ENCODE measurements at places on chromosomes 1 and 21.
A peak's percentile ranks its signal among the peaks of the same experiment; 100 is the strongest.

GRCh38 chr1:31955917-31956736 is 18.0 kb upstream of the PTP4A2 start:
- peak; percentile 97 for DNase-seq

DNA sequence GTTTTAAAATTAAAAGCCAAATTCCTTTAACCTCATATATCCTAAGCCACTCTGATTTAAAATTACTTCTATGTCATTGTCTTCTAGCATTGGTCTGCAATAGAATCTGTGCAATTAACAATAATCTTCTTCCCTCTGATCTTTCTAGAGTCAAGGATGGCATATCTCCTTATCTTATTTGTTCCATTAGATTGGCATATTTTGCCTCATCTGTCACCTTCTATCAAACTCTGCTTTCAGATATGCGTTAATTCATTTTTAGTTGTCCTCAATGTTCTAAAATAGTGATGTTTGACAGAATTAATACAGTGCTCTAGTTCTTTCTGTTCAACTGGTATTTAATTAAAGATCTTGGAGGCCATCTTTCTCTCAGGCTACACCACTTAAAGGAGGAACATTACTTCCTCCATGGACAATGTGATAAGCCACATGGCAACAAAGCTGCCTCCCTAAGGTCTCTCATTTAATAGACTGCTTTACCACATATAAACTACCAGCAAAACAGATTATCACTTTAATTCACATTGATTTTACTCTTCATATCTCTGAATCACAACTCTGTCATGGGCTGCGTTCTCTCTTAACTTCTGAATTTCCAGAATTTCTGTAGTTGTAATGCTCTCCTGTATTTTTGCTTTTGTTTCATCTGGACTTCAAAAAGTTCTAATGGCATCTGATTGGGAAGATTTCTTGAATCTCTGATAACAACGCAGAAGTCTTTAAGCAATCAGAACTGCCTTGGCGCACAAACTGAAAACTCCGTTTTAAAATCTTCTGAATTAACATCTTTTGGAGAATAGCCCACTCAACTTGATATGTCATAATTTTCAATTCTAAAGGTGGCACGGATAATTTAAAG is 2.8 kb downstream of the NRIP1 start:
- no peak for DNase-seq

DNA sequence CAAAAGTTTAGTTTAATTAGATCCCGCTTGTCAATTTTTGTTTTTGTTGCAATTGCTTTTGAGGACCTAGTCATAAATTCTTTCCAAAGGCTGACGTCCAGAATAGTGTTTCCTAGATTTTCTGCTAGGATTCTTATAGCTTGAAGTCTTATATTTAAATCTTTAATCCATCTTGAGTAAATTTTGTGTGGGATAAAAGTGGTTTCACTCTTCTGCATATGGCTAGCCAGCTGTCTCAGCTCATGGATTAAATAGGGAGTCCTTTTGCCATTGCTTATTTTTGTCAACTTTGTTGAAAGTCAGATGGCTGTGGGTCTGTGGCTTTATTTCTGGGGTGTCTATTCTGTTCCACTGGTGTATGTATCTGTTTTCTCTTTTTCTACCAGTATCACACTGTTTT is 801.3 kb upstream of the ADGRL4 start:
- DNase-seq: no peak

- DNase-seq: no peak
Measured at GRCh38 chr1:209207126-209207700, 376.3 kb upstream of the CAMK1G start.

- DNase-seq: no peak
Measured at GRCh38 chr1:216531263-216532239, 108.3 kb upstream of the USH2A start.

DNA sequence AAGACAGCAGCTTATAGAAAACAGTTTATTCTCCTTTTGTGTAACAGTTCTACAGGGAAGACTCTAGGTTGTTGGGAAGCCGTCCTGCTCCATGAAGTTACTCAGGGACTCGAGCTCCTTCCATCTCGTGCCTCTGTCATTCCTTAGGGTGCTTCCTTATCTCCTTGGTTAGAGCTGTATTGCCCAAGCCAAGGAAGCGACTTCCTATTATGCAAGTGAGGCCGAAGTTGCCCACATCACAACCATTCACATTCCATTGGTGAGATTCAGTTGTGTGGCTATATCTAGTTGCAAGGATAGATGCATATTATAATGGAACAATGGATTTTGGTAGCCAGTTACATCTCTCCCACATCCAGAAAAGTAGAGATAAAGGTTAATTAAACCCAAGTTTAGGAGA is 9.0 kb downstream of the GSTM5 start:
- DNase-seq: no peak

DNA sequence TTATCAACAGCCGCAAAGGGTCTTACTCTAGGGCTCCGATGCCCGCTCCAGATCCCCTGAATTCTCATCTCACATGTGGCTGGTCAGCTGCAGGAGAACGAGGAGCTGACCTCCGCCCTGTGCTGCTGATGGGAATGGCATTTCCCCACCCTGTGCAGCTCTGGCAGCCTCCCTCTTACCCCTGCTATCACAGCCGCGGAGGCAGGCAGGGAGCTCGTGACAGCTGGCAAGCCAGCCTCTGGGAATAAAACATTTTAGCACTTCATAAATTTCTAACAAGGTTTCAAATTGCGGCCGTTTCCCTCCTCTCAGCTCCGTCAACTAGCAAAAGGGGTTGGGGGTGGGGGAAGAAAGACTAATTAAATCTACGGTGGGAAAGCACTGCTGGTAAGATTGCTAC is 81.1 kb downstream of the DSCAM start:
- DNase-seq: no peak

DNA sequence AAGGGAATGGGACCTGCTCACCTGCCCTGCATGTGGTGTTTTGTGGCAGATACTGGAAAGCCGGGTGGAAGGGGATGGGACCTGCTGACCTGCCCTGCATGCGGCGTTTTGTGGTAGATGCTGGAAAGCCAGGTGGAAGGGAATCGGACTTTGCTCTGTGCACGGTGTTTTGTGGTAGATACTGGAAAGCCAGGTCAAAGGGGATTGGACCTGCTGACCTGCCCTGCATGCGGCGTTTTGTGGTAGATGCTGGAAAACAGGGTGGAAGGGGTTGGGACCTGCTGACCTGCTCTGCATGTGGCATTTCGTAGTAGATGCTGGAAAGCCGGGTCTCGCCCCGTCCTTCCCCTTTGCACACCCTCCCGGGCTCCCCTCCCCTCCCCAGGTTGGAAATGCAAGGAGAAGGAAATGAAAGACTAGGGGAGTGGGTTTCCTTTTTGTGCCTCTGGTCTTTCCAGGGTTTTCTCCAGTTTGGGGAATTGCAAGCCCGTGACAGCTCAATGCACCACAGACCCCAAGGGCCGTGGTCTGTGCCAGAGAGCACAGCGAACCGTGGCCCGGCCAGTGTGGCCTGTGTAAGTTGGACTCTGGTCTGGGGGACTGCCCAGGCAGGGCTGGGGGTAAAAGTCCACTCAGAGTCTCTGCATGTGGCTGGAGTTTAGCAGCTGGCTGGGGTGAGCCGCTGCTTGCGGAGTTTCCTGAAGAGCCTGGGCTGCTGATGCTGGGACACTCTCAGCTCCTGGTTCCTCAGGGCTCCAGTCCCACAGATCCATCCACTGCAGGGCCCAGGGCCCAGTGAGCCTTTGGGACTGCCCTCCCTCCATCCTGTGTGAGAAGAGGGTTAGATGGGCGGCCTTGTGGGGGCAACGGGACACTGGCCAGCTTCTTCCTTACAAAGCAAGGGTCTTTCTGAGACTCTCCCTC is 105.5 kb downstream of the CRYAA start:
- no peak for DNase-seq

DNA sequence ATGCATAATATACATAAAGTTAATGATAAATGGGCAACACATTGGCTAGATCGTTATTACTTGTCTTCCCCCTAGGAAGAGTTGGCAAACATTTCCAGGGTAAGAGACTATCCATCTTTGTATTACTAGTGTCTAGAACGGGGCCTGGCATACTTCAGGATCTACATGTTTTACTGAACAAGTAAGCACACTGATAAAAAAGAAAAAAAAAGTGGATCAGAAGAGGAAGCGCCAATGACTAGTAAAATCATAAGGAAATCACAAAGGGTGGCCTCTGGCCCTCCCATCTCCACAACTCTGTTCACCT is 482 bp downstream of the TM2D1 start:
- no peak for DNase-seq

DNA sequence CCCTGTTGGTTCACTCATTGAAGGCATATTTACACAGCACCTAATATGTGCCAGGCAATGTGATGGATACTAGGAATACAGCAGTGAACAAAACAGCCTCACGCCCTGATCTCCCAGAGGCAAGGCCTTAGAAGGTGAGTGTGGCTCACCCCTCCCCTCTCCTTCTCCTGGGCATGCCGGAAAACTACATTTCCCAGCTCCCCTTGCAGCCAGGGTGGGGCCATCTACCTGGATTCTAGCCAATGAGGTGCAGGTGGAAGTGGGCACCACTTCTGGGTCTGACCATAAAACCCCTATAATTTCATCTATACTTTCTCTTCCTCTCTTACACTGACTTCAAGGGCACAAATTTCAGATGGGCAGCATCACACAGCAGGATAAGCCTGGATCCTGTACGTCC is 63.8 kb downstream of the FBXO2 start:
- DNase-seq: no peak

GRCh38 chr21:44436111-44436611 is 19.1 kb upstream of the LRRC3 start:
- DNase-seq: no peak

- DNase-seq: no peak
Measured at GRCh38 chr1:209268479-209268878, 315.0 kb upstream of the CAMK1G start.

DNA sequence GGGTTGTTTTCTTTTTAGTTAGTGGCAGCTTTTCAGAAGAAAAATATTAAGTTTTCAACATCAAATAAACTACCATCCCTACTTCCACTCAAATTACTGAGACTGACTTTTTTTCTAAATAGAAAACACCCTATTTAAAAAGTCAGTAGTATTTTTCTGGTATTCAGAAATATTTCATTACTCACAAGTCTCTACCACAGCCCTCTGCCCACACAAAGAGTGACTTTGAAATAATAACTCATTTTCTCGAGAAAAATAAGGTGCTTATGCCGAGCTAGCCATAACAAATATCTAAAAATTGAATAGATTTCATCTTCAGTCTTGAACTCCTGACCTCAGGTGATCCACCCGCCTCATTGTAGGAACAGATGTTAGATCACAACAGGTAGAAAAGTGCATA is 41.8 kb upstream of the USP25 start:
- DNase-seq: no peak

DNA sequence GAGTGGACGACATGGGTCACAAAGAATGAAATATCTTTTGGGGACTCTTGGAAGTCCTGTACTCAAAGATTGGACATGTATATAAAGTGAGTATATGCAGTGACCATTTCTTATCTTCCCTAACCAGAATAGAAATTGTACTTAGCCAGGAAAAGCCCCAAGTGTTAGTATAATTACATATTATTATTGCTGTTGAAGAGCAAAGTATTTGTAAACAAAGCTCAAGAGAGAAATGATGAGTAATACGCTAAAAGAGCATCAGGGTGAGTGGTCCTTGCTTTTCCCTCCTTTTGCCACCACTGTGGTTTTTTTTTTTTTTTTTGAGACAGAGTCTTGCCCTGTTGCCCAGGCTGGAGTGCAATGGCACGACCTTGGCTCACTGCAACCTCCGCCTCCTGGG is 6.4 kb upstream of the CGN start:
- no peak for DNase-seq

DNA sequence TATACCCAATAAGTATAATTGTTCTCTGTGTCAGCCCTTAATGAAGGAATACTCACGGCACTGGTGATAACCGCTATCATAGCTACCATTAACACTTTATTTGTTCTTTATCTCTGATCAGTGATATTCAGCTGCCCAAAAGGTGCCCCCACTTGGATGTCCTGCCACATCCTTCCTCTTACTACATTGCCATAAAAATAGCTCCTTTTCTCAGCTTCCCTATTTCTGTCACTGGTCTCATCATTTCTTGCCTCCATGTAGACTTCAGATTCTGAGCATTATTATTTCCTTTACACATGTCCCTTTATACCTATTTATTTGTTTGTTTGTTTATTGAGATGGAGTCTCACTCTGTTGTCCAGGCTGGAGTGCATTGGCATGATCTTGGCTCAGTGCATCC is 2.7 kb upstream of the RAB29 start:
- DNase-seq: no peak

GRCh38 chr21:46667741-46668380 is 32.4 kb downstream of the PRMT2 start:
- no peak for DNase-seq

DNA sequence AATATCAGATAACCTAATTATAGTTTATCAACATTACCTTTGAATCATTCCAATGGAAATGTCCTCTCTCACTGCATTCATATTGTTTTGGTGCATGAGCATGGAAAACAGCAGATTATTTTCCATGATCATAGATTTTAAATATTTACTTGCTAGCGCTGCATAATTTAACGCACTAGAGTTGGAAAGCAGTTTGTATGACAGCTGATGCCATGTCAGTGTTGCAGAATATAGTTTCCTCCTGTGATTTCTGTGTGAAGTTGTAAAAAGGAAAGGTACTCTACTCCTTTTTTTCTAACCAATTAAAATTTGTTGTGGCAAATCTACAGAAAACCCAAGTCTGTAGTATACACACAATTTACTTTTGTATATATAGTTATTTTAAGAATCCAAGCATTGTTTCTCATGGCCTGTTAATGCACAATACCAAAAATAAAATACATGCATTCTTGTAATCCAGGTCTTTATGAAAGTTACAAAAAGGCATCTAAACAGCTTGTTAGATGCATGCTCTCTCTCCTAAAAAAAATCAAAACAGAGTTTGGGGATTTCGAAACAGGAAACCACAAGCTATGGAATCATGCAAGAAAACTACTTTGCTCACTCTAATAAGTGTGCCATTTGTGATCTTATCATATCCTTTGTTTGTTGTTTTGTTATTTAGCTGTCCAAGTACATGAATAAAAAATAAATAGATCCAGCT is 1.9 kb upstream of the ATG4C start:
- peak; percentile 72 for DNase-seq

- DNase-seq: no peak
Measured at GRCh38 chr1:104082221-104082620, 332.5 kb downstream of the AMY1C start.

- DNase-seq: no peak
Measured at GRCh38 chr1:46659307-46659870, 8.8 kb downstream of the ATPAF1 start.

DNA sequence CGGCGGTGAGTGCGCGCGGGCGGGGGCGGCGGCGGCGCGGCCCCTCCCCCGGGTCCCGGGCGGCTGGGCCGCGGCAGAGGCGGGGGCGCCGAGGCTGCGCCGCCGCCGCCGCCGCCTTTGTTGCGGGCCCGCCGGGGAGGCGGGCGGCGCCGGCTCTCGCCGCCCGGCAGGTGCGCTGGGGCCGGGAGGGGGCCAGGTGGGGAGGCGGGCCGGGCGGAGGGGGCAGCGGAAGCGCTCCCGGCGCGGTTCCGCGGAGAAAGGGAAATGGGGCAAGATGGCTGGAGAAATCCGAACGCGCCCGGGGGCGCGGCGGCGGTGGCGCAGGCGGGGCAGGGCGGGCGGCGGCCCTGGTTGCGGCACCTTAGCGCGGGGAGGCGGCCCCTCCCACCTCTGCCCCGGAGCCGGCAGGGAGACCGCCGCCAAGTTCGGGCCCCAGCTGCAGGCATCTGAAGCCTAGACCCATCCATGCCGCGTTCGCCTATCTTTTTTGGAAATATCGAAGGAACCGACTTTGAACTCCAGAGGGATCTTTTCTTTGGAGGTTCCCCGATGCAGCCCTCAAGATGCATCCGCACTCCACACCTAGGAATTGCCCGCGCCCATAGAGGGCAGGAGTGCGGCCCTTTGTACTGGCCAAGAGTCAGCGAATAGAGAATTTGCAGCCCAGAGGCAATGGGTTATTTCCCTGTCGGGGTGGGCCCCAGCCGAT is 479 bp downstream of the POGK start:
- no peak for DNase-seq

- DNase-seq: no peak
Measured at GRCh38 chr1:29709704-29710280, 473.5 kb downstream of the PTPRU start.

Measured in BJ (cell line).